A172 (cell line): ENCODE measurements at places on chromosomes 11 and 22.

DNA sequence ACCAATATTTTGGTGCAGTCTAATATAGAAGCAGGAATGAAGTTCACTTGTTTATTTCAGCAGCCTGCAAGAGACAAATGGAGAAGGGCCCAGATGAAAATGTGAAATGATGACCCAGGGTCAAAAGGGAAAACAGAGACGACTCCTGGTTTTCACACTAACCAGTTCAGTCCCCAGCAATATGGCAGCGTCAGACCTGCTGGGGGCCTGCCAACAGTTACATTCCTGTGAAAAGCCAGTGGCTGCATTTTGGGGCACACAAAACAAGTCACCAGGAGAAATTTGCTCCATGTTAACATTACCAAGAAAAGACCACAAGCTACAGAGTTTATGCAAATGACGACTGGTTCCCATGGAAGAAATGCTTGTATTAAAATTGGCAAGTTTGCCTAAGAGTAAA lies 80.2 kb downstream of the CCDC34 start:
- peak; percentile 34 for DNase-seq

- no peak for DNase-seq
Measured at GRCh38 chr11:114053406-114053805, 6.1 kb upstream of the ZBTB16 start.

DNA sequence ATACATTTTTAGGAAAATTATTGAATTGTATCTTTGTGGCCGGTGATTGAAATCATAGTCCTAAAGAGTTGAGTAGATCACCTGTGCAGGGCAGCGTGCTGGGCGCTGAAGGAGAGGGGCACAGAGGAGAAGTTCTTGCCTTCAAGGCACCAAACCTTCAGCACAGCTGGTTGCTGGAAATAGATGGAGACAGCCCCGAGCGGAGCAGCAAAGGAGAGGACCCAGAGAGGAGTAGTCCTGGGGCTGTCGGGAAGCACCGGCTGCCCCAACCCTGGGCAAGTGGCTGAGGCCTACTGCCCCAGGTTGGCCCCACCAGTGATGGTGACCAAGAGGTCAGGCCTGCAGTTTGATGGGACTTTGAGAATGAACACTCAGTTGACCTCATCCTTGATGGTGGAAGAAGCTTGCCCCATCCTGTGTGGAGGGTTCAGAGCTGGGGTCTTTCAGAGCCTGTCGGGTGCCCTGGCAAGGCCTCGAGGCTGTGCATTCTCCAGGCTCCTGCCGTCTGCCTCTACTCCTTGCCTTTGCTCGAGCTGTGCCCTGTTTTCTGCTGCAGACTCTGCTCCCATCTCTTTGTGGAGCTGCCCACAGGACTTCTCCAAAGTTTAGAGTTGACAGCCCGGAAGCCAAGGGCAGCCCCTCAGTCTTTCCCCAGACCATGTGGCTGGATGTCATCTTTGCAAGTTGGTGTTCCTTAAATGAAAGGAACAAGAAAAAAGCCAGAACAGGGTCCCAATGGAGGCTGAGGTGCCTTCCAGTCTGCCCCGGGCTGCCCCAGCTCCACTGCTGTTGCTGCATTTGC lies 285.1 kb downstream of the TBC1D22A start:
- no peak for DNase-seq

GRCh38 chr11:66727282-66728037 lies 1.6 kb downstream of the SPTBN2 start:
- peak; percentile 13 for DNase-seq

DNA sequence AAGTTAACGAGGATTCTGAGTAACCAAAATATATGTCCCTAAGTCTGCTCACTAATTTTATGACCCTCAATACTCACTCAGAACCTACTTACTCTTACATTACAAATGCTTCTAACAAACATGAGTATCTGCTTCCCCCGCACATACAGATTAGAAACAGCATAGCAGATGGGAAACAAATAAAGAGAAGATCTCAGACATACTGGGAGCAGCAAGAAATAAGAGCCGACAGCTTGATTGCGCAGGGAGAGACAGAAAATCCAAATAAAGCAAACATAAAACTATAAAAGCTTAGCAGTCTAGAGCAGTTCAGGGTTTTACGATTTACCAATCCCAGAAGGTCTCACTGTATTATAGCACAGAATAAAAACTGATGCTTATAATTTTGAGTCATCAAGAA lies 89.1 kb upstream of the DBX1 start:
- no peak for DNase-seq

GRCh38 chr22:39997939-39998726 lies 3.4 kb downstream of the FAM83F start:
- DNase-seq: peak; percentile 46

GRCh38 chr11:116104498-116105174 lies 600.4 kb upstream of the CADM1 start:
- no peak for DNase-seq

DNA sequence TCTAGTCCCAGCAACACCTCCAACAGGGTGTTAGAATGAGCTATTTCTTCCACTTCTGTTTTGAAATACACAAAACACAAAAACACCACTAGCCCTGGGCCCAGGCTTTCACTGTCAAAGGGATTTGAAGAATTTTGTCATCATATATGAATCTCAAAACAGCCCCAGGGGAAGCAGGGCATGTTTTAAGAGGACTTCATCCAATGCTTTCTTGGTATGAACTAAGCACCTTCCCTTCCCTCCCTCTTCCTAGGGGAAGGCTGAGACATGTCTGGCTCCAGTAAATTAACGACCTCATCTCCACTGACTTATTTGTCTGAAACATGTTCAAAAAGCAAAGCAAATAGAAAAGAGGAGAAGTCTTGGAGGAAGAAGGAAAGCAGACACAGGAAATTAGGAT lies 75.7 kb upstream of the INCENP start:
- no peak for DNase-seq
